Activated CD4-positive, alpha-beta T cell treated with anti-CD3 and anti-CD28 coated beads for 36 hours (primary cell): ENCODE measurements at places on chromosomes 3 and 15. TPM values are rescaled to one million over a fixed set of nuclear protein-coding genes. Genes with fewer than 3 reads are reported as not detected.

DNA sequence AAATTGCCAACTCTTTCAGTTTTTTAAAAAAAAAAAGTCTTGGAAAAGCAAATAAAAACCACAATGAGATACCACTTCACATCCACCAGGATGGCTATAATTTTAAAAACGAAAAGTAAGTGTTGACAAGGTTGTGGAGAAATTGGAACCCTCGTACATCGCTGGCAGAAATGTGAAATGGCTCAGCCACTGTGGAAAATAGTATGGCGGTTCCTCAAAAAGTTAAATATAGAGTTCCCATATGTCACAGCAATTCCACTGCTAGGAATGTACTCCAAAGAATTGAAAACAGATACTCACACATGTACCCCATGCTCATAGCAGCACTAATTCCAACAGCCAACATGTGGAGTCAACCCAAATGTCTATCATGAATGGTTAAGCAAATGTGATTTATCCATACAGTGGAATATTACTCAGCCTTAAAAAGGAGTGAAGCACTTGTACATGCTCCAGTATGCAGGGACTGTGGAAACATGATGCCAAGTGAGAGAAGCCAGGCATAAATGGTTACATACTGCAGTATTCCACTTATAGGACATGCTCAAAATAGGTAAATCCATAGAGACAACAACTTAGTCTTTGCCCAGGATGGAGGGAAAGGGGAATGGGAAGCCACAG is 73.8 kb upstream of the PCSK6 start:
- no peak for DNase-seq
- no peak overlapping the region for H3K4me3 ChIP-seq
- peaks cover 11% of the 10 kb centered on the region for H3K27me3 ChIP-seq
- no peaks in the 10 kb centered on the region for H3K36me3 ChIP-seq
- H3K4me1 ChIP-seq = no peaks in the 10 kb centered on the region

GRCh38 chr3:171255236-171255806 is 204.9 kb downstream of the TNIK start:
- H3K4me3 ChIP-seq = peak overlapping the region; percentile 49
- H3K4me1 ChIP-seq = peaks cover 92% of the 10 kb centered on the region
- peaks cover 25% of the 10 kb centered on the region for H3K36me3 ChIP-seq
- no peaks in the 10 kb centered on the region for H3K27me3 ChIP-seq
- DNase-seq = no peak

- H3K27me3 ChIP-seq = no peaks in the 10 kb centered on the region
- H3K4me1 ChIP-seq = peaks cover 27% of the 10 kb centered on the region
- peak overlapping the region; percentile 27 for H3K4me3 ChIP-seq
- H3K36me3 ChIP-seq = peaks cover 7% of the 10 kb centered on the region
- DNase-seq = no peak
Observed at GRCh38 chr15:40469776-40470390, 901 bp upstream of the CHST14 start.

DNA sequence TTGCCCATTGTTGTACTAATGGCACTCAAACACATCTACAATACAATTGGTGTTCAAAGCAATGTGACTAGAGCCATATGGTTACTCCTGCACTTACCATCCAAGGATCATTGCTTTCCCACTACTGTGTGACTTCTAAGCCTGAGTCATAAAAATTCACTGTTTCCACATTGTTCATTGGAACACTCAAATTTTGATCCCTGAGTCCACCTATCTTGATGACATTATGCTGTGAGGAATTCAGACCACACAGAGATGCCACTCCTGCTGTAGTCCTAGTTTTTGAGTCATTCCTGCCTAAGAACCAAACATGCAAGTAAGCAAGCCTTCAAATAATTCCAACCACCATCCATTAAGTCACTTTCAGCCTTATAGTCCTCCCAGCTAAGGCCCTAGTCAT is 176.2 kb downstream of the EFHB start:
- DNase-seq = no peak
- H3K4me3 ChIP-seq = no peak overlapping the region
- no peaks in the 10 kb centered on the region for H3K4me1 ChIP-seq

DNA sequence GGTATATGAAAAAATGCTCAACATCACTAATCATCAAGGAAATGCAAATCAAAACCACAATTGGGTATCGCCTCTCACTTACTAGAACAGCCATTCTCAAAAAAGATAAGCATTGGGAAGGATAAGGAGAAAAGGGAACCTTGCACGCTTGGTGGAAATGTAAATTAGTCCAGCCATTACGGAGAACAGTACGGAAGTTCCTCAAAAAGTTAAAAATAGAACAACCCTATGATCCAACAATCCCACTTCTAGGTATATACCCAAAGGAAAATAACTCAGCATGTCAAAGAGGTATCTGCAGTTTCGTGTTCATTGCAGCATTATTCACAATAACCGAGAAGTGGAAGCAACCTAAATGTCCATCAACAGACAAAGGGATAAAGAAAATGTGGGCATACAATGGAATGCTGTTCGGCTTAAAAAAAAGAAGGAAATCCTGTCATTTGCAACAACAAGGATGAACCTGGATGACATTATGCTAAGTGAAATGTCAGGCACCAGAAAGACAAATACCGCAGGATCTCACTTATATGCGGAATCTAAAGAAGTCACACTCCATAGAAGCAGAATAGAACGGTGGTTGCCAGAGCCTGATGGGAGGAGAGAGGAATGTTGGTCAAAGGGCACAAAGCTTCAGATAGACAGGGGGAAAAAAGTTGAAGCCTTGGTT is 11.7 kb upstream of the CMTM7 start:
- H3K27ac ChIP-seq = no peak overlapping the region
- DNase-seq = no peak
- no peaks in the 10 kb centered on the region for H3K36me3 ChIP-seq
- H3K27me3 ChIP-seq = no peaks in the 10 kb centered on the region

- no peak overlapping the region for H3K4me3 ChIP-seq
- no peaks in the 10 kb centered on the region for H3K4me1 ChIP-seq
- no peaks in the 10 kb centered on the region for H3K27me3 ChIP-seq
- no peak overlapping the region for H3K27ac ChIP-seq
- H3K36me3 ChIP-seq = no peaks in the 10 kb centered on the region
- no peak for DNase-seq
Observed at GRCh38 chr3:77348244-77348855, 308.5 kb downstream of the ROBO2 start.

DNA sequence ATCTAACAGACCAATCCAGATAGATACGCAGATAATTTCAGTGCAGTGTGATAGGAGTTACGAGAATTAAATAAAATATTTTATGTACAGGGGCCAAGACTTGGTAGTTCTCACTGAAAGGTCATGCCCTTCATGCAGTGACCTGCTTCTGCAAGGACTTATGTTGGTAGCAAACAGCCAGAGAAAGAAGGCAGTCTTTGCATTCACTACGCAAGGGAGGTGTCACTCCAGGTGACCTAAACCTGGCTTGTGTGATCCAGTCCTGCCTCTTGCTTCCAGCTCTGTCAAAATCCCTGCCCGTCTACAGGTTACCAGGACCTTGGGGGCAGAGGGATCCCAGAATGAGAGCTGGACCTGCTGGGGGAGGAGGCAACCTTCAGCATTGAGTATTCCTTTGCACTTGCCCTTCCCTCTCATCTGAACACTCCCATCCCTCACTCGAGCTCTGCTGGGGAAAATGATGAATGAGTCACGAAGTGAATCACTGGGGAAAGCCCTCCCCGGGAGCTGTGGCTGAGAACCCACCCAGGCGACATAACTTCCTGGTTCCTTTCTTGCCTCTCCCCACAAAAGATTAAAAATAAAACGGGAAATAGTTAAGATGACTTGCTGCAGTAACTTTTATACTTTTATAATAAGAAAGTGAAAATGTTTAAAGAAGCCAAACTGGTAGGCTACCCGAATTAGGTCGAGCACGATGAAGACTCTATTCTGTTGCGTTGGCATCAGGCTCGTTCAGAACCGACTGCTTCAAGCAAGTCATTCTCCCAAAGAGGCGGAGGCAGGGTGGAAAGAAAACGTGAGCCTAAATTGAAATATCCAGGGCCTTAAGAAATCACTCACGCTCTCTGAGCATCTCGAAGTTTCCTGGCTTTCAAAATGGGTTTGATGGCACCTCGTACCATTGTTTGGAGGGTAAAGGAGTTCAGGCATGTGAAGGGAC is 216.1 kb downstream of the SLCO3A1 start:
- no peaks in the 10 kb centered on the region for H3K36me3 ChIP-seq
- peak overlapping the region; percentile 59 for H3K27ac ChIP-seq
- peak overlapping the region; percentile 61 for H3K4me3 ChIP-seq

- no peaks in the 10 kb centered on the region for H3K27me3 ChIP-seq
- no peak overlapping the region for H3K27ac ChIP-seq
- peaks cover 8% of the 10 kb centered on the region for H3K36me3 ChIP-seq
- H3K4me3 ChIP-seq = no peak overlapping the region
- peaks cover 7% of the 10 kb centered on the region for H3K4me1 ChIP-seq
- no peak for DNase-seq
Observed at GRCh38 chr3:13826672-13827071, 53.2 kb downstream of the WNT7A start.

- H3K36me3 ChIP-seq = peaks cover 21% of the 10 kb centered on the region
- H3K4me1 ChIP-seq = peaks cover 52% of the 10 kb centered on the region
- no peak overlapping the region for H3K4me3 ChIP-seq
Observed at GRCh38 chr15:98714922-98715321, 66.6 kb downstream of the IGF1R start.

- no peaks in the 10 kb centered on the region for H3K4me1 ChIP-seq
- no peaks in the 10 kb centered on the region for H3K36me3 ChIP-seq
- no peak overlapping the region for H3K4me3 ChIP-seq
- no peaks in the 10 kb centered on the region for H3K27me3 ChIP-seq
- no peak overlapping the region for H3K27ac ChIP-seq
Observed at GRCh38 chr3:25585361-25586166, 79.1 kb downstream of the TOP2B start.

- H3K4me1 ChIP-seq = no peaks in the 10 kb centered on the region
- H3K27ac ChIP-seq = no peak overlapping the region
Observed at GRCh38 chr3:8220291-8220690, 281.3 kb upstream of the LMCD1 start.

DNA sequence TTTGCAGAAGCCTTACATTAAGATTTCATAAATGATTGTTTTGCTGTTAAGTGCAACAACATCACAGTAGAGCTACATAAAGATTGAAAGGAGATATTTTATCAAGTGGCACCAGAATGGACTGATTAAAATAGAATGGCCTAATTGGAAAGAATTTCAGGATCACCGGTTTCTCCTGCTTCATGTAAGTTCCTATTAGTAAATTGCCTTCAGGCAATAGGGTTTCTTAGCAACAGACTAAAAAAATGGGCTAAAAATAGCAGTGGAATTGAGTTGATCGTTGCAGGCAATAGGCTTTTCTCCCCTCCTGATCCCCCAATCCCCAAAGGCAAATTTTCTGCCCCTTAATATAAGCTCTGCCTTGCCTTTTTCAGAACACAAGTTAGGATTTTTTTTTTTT is 917 bp downstream of the LNP1 start:
- H3K36me3 ChIP-seq = peaks cover 21% of the 10 kb centered on the region
- H3K4me1 ChIP-seq = peaks cover 40% of the 10 kb centered on the region
- H3K27ac ChIP-seq = peak overlapping the region; percentile 96
- no peak for DNase-seq
- H3K4me3 ChIP-seq = peak overlapping the region; percentile 78

DNA sequence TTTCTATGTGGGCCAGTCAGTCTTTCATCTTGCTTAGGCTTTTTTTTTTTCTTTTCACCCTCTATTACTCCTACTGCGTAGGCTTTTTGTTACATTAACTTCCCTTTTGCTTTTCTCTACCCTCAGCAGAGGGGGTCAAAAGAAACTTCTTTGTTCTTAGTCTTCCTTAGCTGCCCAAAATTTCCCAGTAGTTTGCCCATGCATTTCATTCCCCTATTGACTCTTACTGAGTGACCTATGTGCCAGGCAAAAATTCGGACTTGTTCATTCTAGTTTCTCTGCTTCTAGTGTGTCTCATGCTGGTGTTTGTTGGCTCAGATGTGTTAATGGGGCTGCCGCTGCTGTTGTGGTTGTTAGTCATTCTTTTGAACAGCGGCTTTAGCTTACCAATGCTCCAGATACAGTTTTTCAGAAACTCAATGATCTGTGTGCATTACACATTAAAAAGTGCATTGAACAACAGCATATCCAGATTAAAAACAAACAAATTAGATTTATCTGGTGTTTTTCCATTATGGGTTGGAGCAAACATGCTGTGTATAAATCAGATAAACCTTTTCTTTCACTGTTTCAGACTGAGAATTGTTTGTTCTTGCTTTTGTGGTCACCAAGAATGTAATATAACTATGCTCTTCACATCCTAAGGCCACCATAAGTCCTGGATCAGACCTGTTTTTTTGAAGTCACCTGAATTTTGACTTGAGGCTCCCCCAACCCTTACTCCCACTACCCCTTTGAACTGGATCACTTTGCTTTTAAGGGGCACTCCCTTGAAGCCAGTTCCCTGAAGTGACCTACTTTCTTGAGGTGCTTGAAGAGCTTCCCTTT is 43.1 kb downstream of the PDE8A start:
- peak; percentile 19 for DNase-seq
- no peak overlapping the region for H3K27ac ChIP-seq
- H3K4me1 ChIP-seq = peaks cover 54% of the 10 kb centered on the region
- no peaks in the 10 kb centered on the region for H3K36me3 ChIP-seq

DNA sequence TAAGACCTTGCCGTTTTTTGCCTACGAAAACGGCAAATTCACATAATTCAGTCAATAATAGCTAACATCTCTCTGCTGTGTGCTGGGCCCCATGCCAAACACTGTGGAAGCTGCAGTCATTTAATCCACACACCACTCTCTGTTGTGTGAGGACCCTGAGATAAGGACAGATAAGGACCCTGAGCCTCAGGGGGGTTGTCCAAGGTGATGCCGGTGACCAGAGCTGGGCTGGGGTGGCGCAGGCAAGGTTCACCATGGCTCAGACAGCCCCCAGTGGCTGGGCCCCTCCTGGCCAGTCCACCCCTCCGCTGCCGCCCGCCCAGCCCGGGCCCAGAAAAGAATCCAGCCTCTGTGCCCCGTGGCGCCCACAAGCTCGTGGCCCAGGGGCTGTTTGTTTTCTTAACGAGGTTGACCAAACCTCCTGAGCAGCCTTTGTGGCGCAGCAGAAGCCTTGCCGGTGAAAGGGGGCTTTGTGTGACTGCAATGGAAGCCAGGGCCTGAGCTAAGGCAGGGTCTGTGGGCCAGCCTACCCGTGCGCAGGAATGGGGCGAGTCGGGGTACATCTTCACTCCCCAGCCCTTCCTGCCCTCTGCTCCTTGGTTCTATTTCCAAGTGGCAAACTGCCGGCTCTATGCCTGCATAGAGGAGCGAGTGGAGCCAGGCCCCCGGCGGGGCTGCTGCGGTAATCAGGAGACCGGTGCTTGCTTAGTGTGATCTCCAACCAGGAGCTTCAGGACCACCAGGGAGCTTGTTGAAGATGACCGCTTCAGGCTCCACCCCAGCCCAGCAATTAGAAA is 4.4 kb upstream of the SNX22 start:
- peaks cover 9% of the 10 kb centered on the region for H3K4me1 ChIP-seq
- no peak overlapping the region for H3K4me3 ChIP-seq

The GHSR gene
- total RNA-seq = not detected

The SCAANT1 gene
- total RNA-seq = not detected

The MEX3B gene
- 1.3 TPM for total RNA-seq

The TRIP4 gene
- 19.6 TPM for total RNA-seq

The LRRC15 gene
- total RNA-seq = not detected

The CHMP2B gene
- 29.4 TPM for total RNA-seq

The ACTR8 gene
- 28.9 TPM for total RNA-seq

The KBTBD12 gene
- not detected for total RNA-seq
